ENCODE measurements at places on chromosomes 2 and 18.
A peak's percentile ranks its signal among the peaks of the same experiment; 100 is the strongest.

- DNase-seq = no peak
Measured at GRCh38 chr2:160741271-160741670, 247.7 kb upstream of the RBMS1 start.

GRCh38 chr2:134836986-134837385 lies 1.4 kb upstream of the ACMSD start:
- DNase-seq = no peak

DNA sequence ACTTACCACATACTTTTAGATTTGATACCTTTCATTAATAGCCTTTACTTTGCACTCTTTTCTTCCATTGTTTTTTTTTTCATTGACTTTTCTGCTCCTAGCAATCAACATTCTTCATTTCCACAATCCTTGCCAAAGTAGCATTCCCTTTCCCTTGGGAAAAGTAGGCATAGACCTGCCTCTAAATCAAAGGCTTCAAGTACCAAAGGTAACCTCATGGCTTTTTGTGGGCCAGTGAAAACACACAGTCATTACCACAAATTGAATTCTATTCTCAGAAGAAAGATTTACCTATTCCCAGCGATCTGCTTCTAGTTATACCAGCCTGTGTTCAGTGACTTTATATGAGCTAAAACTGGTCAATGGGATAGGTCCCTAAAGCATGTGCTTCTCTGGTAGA lies 109.2 kb downstream of the SOCS6 start:
- DNase-seq = no peak

DNA sequence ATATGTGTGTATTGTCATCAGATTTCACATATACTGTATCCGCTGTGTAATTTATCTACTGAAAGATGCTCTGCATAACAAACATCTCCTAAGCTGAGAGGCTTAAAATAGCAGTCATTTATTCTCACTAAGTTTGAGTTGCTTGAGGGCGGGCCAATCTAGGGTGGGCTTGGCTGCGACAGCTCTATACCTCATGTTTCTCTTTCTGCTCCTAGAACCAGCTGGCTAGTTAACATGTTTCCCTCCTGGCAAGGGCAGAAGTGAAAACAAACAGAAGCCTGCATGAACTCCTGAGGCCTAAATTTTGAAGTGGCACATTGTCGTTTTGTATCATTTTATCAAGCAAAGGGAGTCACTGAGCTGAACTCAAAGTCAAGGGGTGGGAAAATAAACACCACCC lies 585.0 kb upstream of the VRK2 start:
- DNase-seq = no peak

- DNase-seq = no peak
Measured at GRCh38 chr2:121388371-121388770, 103.4 kb upstream of the TFCP2L1 start.

GRCh38 chr2:117771969-117772630 lies 42.4 kb upstream of the DDX18 start:
- no peak for DNase-seq

DNA sequence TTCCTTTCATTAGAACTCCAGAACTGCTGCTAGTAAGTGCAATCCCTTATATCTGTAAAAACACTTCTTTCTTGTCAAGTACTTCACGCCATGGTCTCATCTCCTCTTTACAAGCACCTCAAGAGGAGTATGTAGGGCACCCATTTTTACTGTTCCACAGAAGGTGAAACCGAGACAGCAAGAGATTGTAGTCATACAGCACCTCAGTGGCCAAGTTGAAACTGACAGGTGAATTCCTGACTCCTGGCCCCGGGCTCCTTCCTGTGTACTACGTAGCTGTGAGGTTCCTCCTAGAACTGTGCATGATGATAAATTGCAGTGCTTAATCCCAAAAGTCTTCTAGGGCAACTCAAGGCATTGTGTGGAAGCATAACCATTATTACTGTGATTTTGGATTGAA lies 131.5 kb upstream of the MEIS1 start:
- DNase-seq = no peak

DNA sequence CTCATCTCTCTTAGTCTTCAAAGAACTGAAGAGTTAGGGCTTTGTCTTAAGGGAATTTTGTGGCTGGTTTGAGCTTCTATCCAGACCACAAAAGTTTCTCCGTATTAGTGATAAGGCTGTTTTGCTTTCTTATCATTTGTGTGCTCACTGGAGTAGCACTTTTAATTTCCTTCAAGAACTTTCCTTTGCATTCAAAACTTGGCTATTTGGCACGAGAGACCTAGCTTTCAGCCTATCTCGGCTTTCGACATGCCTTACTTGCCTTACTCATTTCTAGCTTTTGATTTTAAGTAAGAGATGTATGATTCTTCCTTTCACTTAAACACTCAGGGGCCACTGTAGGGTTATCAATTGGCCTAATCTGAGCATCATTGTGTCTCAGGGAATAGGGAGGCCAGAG lies 29.9 kb downstream of the HDHD2 start:
- no peak for DNase-seq

- no peak for DNase-seq
Measured at GRCh38 chr2:65974067-65974723, 460.7 kb upstream of the MEIS1 start.

- no peak for DNase-seq
Measured at GRCh38 chr2:88737385-88737784, 45.9 kb downstream of the RPIA start.

DNA sequence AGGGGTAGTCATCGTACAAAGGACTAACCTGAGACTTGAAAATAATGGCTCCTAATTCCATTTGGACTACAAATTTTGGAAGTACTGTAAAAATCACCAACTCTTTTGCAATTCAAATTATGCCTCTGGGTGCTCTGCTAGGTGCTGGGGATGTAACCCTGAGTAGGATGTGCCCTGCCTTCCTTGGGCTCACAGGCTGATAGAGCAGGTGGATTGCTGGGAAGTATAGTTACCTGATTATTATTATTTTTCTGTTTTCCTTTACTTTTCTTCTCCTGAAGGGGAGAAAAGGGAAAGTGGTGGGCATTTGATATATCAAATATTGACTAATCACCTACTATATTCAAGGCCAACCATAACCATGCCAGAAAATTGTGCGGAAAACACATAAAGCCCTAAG lies 119.3 kb upstream of the RIOK3 start:
- DNase-seq = no peak

- no peak for DNase-seq
Measured at GRCh38 chr2:120831891-120832290, 96.2 kb downstream of the GLI2 start.

- no peak for DNase-seq
Measured at GRCh38 chr18:10588975-10589374, 63.1 kb downstream of the NAPG start.

GRCh38 chr2:65628156-65628555 lies 195.8 kb upstream of the SPRED2 start:
- no peak for DNase-seq

DNA sequence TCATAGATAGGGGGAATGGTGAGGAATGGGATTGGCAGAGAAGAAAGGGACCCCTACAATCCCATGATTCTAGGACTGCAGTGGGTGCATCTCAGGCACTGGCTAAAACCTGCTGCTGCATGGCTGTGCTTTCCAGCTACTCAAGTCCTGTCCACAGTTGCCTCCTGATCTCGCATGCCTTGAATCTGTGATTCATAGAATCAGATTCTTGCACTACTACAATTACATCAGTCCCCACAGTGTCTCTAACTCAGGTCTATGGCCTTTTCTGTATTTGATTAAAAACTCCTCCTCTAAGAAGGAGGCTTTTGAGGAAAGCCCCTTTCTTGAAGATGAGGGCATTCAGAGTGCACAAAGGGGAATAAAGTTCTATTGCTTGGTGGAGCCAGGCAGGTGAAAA lies 117.4 kb downstream of the LRATD1 start:
- DNase-seq = no peak

- peak; percentile 75 for DNase-seq
Measured at GRCh38 chr2:230924470-230925341, at the start of gene GPR55. Gene GPR55 (minus strand): TSS chr2:230925242. CDS start chr2:230910962, 14,280 bp downstream.

DNA sequence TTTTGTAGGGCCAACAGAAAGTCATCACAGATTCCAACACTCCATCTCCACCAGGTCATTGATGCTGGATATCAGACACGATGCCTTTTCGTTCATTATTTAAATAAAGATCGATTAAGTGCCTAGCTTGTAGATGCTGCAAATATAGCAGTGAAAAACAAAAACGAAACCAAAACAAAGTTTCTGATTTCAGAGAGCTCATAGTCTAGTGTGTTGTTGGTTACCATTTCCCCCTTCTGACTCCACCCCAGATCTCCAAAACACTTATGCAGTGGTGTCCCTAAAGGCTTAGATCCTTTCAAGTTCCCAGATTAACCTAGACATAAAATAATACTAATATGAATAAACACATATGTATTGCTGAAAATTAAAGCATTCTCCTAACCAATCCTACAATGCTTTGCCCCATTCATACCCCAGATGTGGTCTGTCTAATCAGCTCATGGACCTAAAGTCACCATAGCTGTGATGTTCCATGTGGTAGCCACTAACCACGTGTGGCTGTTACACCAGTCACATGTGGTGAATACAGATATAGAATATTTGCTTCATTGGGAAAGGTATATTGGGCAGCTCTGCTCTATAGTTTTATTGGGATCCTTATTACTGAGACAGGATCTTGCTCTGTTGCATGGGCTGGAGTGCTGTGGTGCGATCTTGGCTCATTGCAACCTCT lies 787.2 kb downstream of the TDRD15 start:
- no peak for DNase-seq

DNA sequence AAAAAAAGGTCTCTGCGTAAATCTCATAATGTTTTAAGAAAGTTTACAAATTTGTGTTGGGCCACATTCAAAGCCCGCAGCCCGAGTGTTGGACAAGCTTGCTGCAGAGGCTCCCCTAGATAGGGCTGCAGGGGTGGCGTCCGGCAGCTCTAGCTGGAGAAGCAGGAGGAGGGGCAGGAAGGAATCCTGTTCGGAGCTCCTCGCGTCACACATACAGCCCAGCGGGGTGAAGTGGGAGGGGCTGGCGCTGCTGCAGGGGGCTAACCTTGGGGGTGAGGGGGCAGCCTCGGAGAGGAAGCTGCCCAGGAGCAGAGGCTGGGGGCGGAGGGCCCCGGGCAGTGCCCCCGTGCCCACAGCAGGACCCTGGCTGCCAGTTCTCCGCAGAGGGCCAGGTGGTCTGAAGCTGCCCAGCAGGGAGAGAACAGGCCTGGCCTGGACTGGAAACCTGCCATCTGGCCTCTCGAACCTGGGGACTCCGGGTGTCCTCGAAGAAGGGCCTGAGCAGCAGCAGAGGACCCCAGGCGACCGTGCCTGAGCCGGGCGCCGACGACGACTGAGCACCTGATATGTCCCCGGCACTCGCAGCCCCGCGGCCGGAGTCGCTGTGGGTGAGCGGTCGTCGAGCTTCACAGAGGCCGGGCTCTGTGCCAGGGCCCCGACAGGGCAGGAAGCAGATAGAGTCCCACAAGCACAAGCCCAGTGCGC lies 2.6 kb upstream of the GPR35 start:
- peak; percentile 36 for DNase-seq

All from activated naive CD8-positive, alpha-beta T cell treated with anti-CD3 and anti-CD28 coated beads for 36 hours (primary cell).